Stimulated activated effector memory CD8-positive, alpha-beta T cell treated with anti-CD3 and anti-CD28 coated beads, Interleukin-12 subunit alpha, Interleukin-12 subunit beta, amount 100 ng/mL, for 72 hours (primary cell): ENCODE measurements at places on chromosomes 16 and 17.

GRCh38 chr16:84794186-84794585 is 25.6 kb upstream of the CRISPLD2 start:
- DNase-seq: no peak

- DNase-seq: no peak
Measured at GRCh38 chr17:17793378-17794214, 43.2 kb downstream of the SREBF1 start.

DNA sequence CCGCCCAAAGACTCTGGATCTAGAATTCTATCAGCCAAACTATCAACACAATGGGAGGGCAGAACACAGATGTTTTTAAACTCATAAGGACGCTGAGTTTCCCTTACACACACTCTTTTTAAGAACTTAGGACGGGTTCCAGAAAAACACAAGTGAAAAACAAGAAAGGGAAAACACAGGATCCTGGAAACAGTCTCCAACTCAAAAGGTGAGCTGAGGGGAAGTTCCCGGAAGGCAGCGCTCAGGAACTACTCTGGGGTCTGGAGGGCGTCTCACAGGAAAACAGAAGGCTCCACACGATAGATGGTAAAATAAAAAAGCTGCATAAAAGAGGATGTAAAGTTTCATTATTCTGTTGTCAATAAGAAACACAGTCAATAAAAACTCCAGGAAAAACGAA is 80.2 kb upstream of the DOC2B start:
- DNase-seq: no peak

DNA sequence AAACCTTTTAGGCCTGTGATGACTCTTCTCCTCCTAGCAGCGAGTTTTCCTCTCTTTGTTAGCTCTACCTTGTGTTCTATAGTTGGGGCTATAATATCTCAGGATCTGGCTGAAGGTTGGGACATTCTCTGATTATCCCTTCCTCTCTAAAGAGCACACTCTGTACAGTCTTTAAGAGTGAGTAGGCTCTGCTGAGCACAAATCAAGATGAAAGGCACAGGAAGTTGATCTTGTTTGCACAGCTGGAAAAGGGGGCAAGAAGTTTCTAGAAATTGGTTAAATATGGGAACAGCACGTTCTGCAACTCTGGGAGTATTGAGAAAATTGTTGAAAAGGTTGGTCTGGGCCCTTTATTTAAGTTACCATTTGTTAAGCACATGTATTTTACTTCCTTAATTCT is 240.9 kb downstream of the CDH11 start:
- DNase-seq: no peak

DNA sequence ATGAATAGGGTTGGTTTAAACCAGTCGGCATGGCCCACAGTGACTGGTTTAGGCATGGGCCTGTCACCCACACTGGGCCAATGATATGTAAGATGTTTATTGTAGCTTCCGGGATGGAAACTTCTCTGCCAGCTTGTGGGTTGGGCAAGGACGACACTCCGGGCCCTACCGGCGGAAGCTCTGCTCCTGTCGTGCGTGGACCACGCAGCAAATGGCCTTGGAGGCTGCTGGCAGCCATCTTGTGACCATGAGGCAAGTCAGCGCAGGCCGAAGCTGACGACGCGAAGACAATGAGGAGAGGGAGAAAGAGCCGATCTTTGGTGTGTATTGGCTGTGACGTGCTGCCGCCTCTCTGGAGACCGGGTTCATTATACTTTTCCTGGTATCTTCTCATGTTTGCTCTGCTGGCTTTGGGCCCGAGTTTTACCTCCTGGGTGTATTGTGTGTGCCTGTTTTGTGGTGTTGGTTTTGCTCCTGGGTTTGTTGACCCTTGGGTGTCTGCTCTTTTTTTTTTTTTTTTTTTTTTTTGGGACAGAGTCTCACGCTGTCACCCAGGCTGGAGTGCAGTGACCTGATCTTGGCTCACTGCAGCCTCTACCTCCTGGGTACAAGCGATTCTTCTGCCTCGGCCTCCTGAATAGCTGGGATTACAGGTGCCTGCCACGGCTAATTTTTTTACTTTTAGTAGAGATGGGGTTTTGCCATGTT is 15.4 kb downstream of the SLC25A10 start:
- no peak for DNase-seq

- peak; percentile 87 for DNase-seq
Measured at GRCh38 chr17:47831003-47831933, at the start of the genes LRRC46 and MRPL10. Gene LRRC46 (plus strand): TSS chr17:47831670. CDS start chr17:47831990, 320 bp downstream. Gene MRPL10 (minus strand): TSS chr17:47831541. CDS start chr17:47831511, 30 bp downstream.

DNA sequence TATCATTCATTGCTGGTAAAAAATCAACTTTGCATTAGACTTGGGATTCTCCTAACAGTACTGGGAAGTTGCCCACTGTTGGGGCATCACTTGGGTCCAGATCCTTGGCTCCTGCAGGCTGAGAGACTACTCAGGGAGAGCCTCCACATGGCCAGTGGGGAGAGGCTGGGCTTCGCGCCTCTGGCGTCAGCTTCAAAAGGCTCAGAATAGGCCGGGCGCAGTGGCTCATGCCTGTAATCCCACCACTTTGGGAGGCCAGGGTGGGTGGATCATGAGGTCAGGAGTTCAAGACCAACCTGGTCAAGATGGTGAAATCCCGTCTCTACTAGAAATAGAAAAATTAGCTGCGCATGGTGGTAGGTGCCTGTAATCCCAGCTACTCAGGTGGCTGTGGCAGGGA is 3.4 kb upstream of the CSHL1 start:
- DNase-seq: no peak

GRCh38 chr16:24208710-24209109 is 47.4 kb upstream of the CACNG3 start:
- DNase-seq: no peak

- no peak for DNase-seq
Measured at GRCh38 chr17:45282683-45283644, 21.1 kb upstream of the SPATA32 start.

- no peak for DNase-seq
Measured at GRCh38 chr17:6969323-6969726, 26.5 kb upstream of the ALOX12 start.

DNA sequence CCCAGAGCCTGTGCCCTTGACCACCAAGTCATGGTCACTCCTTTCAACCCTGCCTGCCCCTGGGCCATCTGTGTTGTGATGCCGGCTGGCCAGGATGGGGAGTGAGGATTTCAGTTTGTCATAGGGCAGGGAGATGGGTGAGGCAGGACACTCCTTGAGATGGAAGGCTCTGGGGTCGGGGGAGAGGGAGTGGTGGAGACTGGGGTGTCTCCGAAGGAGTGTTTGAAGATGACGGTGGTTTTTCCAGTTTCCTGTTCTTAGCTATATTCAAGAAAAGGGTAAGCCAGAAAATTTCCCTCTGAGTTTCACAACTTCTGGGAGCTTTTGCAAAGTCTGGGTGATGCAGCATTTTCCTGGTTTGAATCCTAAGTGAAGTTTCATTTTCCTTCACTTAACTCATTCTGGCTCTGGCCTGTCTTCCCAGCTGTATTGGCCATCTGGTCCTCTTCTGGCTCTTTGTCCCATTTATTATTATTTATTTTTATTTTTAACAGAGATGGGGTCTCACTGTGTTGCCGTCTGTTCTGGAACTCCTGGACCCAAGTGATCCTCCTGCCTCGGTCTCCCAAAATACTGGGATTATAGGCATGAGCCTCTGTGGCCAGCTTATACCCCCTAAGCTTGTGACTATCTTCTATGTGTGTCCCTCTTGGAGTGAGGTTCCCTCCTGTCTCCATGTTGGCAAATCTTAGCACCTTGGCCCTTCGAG is 27.7 kb downstream of the ABCC1 start:
- no peak for DNase-seq

DNA sequence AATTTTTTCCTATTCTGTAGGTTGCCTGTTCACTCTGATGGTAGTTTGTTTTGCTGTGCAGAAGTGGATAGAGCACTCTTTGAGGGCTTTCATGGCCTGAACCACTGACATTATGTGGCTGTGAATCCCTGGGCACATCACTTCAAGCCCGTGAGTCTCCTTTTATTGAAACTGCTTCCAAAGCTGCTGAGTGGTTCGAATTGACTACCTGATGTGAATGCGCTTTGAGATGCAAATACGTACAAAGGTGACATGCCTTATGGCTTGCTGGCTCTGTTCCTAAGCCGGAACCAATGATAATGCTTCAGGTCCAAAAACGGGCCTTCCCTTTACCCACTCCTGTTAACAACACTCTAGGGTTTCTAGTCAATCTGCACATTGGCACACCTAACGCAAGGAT is 34.3 kb downstream of the ASPA start:
- no peak for DNase-seq

DNA sequence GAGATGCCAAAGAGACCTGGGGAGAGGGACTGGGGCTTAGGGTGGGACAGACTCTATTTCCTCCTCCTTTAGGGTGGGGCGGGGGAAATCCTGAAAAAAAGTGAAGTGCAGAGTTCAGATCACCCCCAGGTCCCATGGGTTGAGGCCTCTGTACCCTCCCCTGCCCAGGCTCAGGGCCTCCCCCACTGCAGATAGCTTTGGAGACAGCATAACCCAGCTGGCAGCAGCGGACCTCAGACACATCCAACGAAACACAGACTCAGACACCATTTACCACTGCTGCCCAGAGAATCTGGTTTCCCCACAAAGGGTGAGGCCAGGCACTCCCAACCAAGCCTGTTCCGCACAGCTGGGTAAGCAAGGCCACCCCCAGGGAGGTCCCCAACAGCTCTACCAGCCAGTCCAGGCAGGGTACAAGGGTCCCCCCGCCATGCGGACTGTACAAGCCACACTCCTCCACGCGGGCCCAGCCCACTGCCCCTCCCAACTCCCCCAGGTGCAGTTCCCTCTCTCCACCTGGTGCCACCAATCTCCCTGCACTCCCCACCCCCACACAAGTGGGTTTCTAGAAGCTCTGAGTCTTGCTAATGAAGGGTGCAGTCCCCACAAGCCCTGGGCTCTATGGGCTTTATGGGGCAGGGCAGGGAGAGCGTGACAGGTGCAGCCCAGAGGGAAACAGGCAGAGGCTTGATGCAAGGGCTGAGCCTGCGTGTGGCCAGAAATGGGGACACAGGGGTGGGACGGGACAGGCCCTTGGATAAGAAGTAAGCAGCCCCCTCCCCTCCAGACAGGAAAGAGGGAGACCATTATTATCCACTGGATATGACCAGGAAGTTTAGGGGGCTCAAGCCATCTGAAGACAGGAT is 8.9 kb downstream of the RHBDF2 start:
- DNase-seq: no peak

DNA sequence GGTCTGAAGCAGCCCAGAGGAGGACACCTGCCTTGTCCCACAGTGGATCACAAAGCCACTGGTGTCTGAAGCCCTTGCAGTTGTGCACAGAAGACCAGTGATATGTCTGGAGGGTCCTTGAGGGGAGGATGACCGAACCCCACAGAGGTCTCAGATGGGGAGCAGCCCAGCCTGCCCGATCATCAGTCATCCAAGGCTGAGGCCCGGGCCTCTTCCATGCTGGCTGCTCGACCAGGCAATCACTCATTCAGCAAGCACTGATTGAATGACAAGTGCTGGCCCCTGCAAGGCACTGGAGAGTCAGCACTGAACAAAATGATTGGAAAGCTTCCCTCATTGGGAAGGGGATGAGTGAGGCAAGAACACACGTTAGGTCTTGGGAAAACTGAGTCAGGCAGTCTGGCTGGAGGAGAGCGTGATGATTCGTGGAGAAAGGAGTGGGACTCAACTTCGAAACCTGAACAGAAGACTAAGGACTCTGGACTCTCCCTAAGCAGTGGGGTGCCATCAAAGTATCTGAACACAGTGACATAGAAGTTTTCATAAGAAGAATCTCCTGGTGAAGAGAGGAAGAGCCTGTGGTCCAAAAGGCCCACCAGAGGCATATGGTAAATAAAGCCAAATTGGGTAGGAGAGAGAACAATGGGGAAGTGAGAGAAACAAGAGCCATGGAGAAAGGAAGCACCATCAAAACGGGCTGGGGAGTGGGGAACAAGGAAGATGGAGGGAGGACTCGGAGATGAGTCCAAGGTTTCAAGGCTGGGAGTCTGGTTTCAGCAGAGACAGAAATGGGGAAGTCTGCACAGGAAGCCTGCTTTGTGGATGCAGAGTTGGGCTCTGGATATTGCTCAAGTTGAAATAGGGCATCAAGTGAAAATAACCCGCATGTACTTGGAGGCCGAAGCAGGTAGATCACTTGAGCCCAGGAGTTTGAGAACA is 10.2 kb downstream of the PIK3R5 start:
- DNase-seq: peak; percentile 46

- DNase-seq: no peak
Measured at GRCh38 chr16:9415545-9415944, 324.1 kb downstream of the HAPSTR1 start.

GRCh38 chr17:2218426-2218825 is 85.2 kb downstream of the SMG6 start:
- no peak for DNase-seq

GRCh38 chr16:81505011-81505661 is 60.5 kb downstream of the CMIP start:
- no peak for DNase-seq

GRCh38 chr16:11618107-11618717 is 31.5 kb upstream of the LITAF start:
- DNase-seq: no peak

DNA sequence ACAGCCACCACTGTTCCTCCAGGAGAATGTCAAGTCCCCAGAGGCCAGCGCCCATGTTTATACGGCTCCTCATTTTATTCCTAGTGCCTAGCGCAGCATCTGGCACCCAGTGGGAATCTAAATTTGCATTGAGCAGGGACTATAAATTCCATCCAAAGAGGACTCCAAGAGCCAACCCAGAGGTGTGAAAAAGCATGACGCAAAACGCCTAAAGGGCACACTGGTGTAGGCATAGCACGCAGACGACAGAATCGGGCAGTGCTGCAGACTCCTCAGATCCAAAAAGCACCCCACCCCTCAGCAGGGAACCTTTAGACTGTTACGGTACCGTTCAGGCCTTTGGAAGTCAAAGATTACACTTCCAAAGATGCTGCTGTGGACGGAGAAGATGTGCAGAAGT is 19.5 kb downstream of the TEKT5 start:
- no peak for DNase-seq

GRCh38 chr16:12321311-12321842 is 344.8 kb downstream of the SNX29 start:
- DNase-seq: no peak

DNA sequence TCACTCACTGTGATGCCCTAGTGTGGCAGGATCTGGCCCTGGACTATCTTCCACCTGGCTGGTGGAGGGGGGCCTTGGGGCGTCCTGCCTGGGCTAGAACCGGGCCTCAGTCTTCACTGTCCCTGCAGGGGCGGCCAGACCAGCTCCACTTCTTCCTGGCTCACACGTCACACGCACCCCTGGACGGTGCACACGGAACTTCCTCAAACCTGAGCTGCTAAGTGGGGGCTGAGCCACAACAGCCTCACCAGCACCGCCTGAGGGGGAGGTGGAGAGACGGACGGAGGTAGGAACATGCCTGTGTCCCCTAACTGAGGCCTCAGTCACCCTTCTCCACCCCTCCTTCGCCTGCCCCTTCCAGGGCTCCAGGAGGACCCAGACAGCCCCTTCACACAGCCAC is 36.6 kb downstream of the TIMM22 start:
- no peak for DNase-seq

DNA sequence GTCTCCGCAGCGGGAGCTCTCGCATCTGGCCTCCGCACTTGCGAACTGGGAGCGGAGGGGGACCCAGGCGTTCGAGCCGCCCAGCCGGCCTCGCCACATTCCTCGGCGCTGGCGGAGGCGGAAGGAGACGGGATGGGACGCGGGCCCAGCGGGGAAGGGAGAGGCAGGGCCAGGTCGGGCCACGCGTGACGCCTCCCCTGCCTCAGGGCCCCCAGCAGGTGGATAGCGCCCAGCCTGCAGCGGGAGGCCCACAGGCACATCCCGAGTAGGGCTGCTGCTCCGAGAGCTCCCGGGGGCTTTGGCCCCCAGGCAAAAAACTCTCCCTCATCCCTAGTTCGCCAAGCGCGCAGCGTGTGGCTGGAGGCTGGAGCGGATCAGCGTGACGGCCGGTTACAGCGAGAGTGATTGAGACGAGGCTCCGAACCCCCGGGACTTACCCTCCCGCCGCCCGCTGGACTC is 800 bp downstream of the PLEKHH3 start:
- no peak for DNase-seq

- no peak for DNase-seq
Measured at GRCh38 chr16:3821184-3821583, 59.3 kb downstream of the CREBBP start.
